ENCODE measurements at places on chromosomes 2 and 18.
A peak's percentile ranks its signal among the peaks of the same experiment; 100 is the strongest.

GRCh38 chr2:2836343-2837070, 505.4 kb upstream of the MYT1L start:
- no peak for DNase-seq

DNA sequence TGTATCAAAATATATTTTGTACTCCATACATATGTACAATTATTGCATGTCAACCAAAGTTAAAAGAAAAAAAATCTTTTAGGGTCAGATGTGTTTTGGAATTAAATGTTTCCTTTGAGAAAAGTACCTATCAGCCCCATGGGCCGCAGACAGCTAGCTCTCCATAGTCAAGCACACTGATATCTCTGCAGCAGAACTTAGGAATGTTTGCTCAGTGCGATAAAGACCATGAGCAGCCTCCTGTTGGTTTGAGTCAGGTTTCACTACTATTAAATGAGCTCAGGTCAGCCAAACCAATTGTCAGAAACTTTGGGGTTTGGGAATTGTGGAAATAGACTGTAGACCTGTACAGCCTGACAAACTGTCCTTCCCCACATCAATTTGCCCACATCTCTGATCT, 33.7 kb downstream of the LCT start:
- no peak for DNase-seq

GRCh38 chr2:128284037-128284441, 34.6 kb downstream of the HS6ST1 start:
- DNase-seq: no peak

GRCh38 chr2:83742117-83742782, 716.8 kb downstream of the SUCLG1 start:
- DNase-seq: peak; percentile 55

DNA sequence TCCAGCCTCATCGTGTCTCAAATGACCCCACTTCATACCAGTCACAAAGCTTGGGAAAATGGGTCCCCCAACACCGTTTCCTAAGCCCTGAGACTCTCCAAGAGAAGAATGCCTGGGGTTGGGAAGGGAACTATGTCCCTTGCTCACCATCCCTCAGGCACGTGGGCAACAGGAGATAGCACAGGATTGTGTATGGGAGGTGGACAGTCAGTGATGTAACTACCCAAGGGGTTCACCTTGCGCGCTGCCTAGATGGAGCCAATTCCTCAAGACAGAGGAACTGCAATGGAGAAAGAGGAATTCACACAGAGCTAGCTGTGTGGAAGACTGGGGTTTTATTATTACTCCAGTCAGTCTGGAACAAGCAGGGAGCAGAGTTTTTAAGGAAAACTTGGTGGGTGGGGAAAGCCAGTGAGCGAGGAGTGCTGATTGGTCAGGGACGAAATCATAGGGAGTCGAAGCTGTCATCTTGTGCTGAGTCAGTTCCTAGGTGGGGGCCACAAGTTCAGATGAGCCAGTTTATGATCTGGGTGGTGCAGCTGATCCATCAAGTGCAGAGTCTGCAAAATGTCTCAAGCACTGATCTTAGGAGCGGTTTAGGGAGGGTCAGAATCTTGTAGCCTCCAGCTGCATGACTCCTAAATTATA, 13.8 kb upstream of the CXCR1 start:
- DNase-seq: no peak

DNA sequence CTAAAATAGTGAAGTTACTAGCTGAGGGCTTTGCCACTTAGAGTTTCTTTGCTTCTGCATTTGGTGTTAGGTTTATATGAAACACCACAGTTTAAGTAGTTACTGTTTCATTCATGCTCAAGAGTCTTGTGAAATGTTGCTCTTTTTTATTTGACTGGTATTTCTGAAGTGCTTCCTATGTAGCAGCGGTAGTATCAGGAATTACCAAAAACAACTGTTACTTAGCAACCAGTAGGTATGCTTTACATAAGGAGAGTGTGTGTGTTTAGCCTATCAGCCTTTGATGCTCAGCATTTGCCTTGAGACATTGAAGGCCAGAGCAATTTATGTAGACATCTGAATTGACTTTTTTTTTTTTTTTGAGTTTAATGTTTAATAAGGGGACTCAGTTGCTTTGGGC, 3.6 kb downstream of the DIS3L2 start:
- no peak for DNase-seq

DNA sequence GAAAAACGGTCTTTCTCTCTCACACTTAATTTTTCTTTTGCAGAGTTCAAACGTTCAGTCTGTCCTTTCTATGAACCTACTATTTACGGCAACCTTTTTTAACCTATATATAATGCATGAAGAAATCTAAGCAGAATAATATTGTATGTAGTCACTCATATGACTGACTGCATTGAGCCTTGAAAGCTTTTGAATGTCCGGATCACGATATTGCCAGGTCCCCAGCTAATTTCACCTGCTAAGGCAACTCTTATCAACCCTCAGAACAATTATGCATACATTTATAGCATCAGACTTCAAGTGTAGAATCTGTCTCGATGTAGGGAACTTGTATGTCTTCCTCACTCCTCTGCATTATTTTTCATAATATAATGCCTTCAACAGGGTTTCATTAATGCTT, 1083.8 kb upstream of the KLHL29 start:
- no peak for DNase-seq

DNA sequence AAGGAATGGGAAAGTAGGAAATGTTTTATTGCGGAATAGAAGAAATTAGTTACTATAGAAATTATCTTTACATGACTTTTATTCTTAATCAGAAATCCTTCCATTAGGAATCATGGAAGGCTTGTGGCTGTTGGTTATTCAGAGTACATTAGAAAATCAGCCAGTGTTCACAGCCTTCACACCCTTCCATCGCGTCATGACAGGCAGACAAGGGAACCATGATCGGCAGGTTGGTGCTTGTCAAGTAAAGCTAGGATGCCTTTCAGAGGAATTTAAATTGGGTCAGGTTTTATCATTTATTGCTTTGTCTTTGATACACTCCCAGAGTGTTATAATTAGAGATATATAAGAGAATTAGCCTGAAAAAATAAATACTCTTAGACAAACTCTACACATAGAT, 400.6 kb downstream of the THSD7B start:
- no peak for DNase-seq

- DNase-seq: no peak
Measured at GRCh38 chr2:46210063-46210462, 87.1 kb upstream of the EPAS1 start.
